ENCODE measurements at places on chromosomes 11 and 22.
A peak's percentile ranks its signal among the peaks of the same experiment; 100 is the strongest.

- DNase-seq = no peak
Measured at GRCh38 chr11:64356498-64357411, 2.2 kb upstream of the RPS6KA4 start.

GRCh38 chr11:31437742-31438435 is 68.2 kb downstream of the DNAJC24 start:
- no peak for DNase-seq

DNA sequence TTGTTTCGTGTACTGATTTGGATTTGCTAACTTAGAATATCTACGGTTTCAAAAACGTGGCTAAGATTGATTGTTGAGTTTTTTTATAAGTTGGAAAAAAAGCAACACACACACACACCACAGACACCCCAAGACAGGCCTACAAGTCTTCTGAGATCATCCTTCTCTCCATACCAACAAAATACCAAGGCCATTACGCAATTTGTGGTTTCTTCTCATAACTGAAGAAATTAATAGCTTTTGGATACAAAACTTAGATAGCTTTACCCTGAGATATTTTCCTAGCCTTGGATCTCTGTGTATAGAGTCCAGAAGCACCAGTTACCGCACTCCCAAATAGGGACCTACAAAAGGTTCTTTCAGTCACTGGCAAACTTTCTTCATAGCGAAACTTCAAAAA is 113.6 kb downstream of the SIK3 start:
- DNase-seq = no peak

- no peak for DNase-seq
Measured at GRCh38 chr11:8503910-8504364, 90.1 kb downstream of the STK33 start.

DNA sequence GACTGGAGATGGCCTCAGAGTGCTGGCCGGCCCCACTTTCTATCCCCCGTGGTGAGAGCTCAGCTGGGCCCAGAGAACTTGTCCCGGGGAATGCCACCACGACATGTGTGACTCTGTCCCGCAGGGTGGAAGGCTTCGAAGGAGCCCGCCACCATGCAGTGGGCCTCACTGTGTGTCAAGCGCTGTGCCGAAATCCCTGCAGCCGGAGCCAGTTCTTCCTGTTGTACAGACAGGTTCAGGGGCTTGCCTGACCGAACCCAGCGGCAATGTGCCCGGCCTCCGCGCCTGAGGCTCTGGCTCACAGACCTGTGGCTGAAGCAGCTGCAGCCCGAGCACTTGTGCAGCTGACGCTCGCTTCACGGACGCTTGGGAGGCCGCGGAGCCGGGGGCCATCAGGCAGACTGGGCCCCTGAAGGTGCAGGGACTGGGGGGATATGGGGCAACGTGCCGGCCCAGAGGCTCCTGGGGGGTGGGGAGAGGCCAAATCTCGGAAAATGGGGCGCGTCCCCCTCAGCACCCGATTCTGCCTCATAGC is 650 bp downstream of the PPM1F start:
- DNase-seq = no peak

DNA sequence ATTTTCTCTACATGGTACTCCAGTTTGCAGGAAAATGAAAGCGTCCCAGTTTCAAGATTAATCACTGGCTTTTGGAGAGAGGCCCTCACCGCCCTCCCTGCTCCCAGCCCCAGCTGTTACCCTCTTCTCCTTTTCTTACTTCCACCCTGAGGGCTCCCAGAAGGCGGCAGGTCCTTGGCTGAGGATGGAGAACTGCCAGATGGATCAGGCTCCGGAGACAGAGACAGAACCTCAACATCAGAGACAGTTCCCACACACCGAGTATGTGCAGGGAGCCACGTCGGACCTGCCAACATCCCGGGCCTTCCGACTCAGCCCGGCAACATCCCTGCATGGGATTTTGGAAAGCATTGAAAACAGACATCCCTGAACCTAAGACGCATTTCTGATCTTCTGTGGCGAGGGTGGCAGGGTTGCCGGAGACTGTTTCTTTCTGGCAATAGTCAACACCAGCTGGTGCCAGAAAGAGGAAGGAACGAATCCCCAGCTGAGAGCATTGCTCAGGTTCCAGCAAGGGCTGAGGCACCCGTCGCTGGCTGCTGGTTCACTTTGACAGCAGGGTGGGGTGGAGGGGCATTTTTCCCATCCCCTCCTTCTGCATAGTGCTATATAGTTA is 467.1 kb downstream of the MIAT start:
- DNase-seq = no peak

DNA sequence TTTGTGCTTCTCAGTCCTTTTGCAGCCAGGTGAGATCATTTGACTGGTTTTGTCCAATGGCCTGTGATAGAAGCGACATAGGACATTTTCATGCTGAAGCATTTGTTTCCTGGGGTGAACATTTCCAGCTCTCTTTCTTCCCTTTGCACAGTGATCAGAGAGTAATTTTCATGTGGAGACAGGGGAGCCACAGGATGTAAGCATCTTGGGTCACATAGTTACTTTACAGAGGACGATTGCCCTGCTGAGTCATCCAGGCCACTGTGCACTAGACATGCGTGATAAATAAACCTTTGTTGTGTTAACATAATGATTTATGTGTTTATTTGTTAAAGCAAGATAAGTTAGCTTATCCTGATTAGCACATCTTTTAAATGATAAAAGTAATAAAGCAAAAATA is 263.5 kb upstream of the CCDC179 start:
- no peak for DNase-seq

- DNase-seq = no peak
Measured at GRCh38 chr22:45225732-45226502, 14.8 kb downstream of the KIAA0930 start.

GRCh38 chr11:92627615-92628256 is 341.7 kb upstream of the MTNR1B start:
- DNase-seq = no peak

GRCh38 chr11:19436932-19437331 is 196.2 kb upstream of the E2F8 start:
- DNase-seq = no peak

- no peak for DNase-seq
Measured at GRCh38 chr11:132112846-132113245, 742.4 kb downstream of the NTM start.

DNA sequence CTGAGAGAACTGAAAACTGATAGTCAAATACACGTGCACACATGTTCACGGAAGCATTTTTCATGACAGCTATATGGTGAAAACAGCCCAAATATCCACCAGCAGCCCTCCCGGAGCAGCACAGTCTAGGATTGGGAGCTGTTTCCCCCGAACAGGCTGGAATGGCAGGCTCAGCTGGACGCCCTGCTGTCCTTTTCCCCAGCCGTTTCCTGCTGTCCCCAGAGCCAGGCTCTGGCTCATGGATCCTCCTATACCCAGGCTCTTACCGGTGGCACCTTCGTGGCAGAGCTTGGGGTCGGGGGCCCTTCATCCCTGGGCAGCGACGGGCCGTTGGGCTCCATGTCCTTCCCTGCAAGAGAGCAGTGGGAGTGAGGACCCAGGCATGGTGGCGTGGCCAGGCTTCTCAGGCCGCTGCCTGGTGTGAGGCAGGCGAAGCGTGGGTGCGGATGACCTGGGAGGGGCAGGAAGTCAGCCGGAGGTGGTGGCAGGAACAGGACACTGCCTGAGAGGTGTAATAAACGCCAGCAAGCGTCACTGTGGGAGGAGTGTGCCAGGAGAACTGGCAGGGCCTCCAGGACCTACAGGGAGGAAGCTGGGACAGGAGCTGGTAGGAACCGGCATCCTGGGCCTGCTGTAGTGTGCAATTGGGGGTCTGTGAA is 38.8 kb downstream of the OSBPL5 start:
- DNase-seq = no peak

GRCh38 chr11:80388130-80388529 is 947.3 kb upstream of the TENM4 start:
- no peak for DNase-seq

GRCh38 chr11:73244589-73245240 is 26.6 kb downstream of the P2RY2 start:
- no peak for DNase-seq

DNA sequence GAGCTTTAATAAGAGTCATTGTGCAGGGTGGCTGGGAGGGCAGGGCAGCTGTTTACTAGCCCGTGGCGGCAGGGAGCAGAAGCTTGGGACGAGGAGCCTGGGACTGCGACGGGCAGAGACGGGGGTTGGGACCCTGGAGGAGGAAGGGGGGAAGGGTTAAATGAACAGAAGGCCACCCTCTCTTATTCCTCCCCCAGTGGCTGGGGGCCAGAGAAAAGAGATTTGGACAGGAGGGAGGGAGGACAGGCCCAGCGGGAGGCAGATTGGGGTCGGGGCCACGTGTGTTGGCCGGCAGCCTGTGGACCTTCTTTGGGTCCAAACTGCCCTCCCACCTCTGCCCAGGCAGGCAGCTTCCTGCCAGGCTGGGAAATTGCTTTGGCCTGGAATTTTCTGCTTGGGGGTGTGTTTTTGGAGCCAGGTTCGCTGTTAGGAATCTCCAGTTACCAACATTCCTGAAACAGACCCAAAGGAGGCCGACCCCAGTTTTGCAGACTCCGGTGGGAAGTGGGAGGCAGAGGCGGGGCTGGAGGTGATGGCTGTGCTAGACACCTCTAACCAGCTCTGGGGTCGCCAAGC is 50.2 kb downstream of the APOL3 start:
- DNase-seq = no peak

GRCh38 chr22:44023404-44024287 is 456 bp upstream of the PARVB start:
- DNase-seq = no peak

GRCh38 chr22:35056486-35056885 is 9.5 kb upstream of the ISX start:
- no peak for DNase-seq

DNA sequence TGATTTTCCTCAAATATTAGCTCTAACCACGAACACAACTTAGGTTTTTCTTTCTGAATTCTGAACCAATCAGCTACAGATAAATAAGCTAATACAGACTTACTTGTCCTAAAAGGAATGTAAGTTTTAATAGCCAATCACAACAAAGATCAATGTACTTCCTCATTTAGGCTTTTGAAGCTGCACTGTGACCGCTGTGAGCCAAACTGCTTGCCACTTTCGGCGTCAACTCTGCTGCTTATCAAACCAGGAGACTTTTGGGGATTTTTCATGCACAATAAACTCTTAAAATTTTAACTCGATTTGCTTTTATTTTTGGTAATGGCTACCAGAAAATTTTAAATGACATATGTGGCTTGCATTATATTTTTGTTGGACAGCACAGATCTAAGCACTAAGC is 92.5 kb downstream of the TMPRSS5 start:
- DNase-seq = no peak

GRCh38 chr11:24687531-24688147 is 190.8 kb downstream of the LUZP2 start:
- no peak for DNase-seq

DNA sequence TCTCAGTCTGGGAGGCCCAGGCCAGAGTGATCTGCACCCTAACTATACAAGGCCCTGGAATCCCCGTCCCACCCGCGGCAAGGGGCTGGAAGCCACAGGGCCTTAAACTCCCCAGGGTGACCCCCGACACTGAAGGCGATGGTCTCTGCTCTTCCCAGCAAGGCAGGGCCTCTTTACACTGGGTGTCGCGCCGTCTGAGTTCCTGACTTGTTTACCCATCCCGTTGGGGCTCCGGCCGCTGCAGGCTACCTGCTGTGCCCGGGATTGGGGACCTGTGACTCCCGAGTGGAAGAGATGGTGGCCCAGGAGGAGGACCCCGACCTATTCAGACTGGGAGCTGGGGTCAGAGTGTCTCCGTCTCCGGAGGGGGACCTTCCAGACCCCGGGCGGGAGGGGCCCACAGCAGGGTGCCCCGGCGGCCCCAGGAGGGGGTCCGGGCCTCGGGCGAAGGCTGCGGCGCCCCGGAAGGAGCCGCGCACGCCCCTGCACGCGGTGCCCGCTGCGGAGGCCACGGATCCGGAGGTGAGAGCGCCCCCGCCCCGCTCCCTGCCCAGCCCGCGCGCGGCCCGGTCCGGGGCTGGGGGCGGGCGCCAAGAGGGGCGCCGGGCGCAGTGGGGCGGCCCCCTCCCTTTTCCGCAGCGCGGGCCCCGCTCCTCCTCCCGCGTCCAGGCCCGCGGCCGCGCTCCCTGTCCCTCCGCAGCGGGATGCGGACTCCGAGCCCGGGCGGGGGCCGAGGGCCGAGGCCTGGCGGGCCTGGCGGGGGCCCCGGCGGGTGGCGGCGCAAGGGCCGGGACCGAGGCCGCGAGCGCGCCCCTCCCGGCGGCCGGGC is 560 bp upstream of the MPPED1 start:
- DNase-seq = no peak

GRCh38 chr11:1354125-1354938 is 35.4 kb upstream of the BRSK2 start:
- no peak for DNase-seq

DNA sequence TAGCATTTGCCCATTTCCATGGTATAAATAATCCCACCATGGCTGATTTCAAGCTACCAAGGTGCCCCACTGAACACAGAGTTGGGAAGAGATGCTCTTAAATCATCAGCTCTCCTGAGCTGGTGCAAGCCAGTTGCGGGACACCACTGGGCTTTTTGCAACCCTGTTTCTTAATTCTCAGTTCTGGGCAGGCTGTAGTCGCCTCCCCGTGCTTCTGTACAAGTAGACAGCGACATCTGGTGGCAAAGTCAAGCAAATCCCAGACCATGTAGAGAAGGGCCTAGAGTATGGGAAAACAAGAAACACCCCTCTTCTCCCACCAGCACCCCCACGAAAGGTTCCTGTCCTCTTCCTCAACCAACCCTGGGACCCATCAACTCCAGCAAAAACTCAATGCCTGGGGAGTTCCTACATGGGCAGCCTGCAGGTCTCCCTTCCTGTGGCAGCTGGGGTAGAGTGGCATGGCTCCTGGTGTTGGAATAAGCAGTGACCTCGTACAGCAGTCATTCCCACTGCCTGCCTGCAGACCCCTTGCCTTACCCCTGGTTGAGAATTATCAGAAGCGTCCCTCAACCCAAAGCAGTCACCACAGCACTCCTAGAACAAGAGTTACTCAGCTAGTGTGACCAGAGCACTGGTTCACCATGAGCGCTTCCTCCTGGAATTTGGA is 68.4 kb downstream of the IGLL5 start:
- peak; percentile 55 for DNase-seq

DNA sequence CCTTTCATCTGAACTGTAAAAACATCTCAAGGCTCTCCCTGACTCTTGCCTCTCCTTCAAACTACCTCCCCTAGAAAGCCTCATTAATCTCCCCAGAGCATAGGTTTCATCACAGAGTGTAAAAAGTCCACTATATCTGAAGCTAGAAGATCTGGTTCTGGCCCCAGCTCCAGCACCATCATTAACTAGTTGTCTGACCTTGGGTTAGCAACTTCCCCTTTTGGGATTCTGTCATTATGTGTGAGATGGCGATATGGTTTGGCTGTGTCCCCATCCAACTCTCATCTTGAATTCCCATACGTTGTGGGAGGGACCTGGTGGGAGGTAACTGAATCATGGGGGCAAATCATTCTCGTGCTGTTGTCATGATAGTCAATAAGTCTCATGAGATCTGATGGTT is 97.3 kb downstream of the KCNC1 start:
- DNase-seq = no peak

- DNase-seq = no peak
Measured at GRCh38 chr22:44180706-44181032, at the start of gene PARVG. Gene PARVG, plus strand, starts transcription at chr22:44180925. Its CDS starts 2,405 bp downstream, at chr22:44183330.
